ENCODE measurements at places on chromosomes 13 and 19.

GRCh38 chr13:72144636-72145035 lies 277.6 kb upstream of the DACH1 start:
- no peak for DNase-seq

- DNase-seq: no peak
Observed at GRCh38 chr19:3862826-3863500, 5.9 kb downstream of the ZFR2 start.

- DNase-seq: no peak
Observed at GRCh38 chr13:41601718-41602445, 144.5 kb downstream of the RGCC start.

DNA sequence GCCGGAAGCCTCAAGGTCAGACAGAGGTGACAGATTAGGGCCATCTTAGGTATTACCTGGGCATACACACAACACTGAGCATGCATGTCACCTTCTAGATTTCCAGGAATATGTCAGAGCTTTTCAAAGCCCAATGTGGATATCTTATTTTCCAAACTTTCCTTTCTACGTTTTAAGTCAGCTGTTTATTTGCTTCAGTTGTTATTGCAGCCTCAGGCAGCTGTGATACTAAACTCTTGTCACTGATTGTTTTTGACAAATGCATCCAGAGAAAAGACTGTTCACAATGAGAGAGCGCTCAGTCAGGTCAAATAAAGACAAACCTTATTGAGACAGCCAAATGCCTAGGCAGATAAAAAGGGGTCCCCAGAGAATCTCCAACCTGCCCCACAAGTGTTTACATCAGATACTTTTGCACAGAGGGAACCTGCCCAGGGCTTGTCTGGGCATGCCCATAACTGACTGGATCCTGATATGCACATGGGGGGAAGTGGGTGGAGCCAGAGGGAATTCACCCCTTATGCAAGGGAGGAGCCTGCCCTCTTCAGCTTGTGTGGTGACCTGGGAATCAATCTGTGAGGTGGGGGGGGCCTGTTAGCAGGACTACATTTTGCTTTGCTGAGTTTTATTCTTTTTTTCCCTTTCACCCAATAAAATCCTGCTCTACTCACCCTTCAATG lies 28.5 kb downstream of the MED4 start:
- DNase-seq: no peak

- DNase-seq: no peak
Observed at GRCh38 chr19:1967087-1967608, 26.2 kb downstream of the CSNK1G2 start.

GRCh38 chr19:13975870-13976269 lies 23.6 kb downstream of the DCAF15 start:
- no peak for DNase-seq

- DNase-seq: no peak
Observed at GRCh38 chr13:23434491-23434890, 989 bp upstream of the SACS start.

DNA sequence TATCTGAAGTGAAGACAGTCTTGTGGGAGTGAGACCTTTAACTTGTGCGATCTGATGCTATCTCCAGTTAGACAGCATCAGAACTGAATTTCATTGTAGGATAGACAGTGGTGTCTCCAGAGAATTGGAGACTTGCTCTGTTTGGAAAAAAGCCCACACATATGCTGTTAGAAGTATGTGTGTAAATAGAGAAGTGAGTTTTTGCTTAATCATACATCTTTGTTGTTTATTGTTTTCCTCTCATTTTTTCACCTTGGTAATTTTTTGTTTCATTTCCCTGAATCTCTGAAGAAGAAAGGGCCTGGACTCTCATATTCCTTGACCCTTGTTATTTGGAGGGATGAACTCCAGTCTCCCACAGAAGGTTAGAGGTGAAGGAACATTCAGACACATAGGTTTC lies 21.8 kb downstream of the FPR3 start:
- no peak for DNase-seq

DNA sequence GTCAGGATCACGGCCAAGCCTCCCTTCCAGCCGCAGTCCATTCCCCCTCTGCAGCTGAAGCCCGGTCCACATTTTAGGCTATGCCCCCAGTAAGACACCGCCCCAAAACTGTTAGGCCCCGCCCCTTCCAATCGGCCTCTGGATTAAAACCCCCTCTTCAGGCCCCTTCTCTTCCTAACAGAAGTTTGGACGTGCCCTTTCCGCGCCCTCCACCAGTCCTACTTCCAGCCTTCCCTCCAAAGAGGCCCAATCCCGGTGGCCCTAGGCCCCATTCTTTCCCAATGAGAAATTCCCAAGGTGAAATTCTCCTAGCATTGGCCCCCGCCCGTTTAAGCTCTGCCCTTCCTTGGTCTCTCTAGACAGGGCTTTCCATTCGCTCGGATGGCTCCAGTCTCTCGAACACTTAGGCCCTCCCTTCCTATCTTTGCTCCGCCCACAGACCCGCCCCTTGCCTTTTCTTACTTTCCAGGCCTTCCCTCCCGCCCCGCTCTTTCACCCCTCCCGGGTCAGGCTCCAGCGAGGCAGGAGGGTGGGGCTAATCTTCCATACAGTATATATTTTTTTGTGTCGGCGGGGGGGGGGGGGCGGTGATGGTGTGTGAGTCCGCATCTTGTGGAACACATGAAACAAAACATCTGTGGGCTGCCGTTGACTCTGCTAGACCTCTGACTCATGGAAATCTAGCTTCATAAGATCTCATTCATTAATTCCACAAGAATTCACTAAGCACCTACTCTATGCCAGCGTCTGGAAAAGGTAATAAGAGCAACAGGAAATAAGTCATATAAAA lies 13.6 kb downstream of the LTBP4 start:
- peak; percentile 83 for DNase-seq

- DNase-seq: no peak
Observed at GRCh38 chr13:82713687-82714405, 1168.4 kb downstream of the SLITRK1 start.

- DNase-seq: no peak
Observed at GRCh38 chr13:46386392-46387063, 524 bp downstream of the RUBCNL start.

GRCh38 chr13:113916330-113916815 lies 52.5 kb upstream of the GAS6 start:
- no peak for DNase-seq

GRCh38 chr13:111387945-111388600 lies 67.6 kb downstream of the TEX29 start:
- no peak for DNase-seq

- DNase-seq: no peak
Observed at GRCh38 chr13:75512253-75512652, 25.4 kb downstream of the COMMD6 start.

DNA sequence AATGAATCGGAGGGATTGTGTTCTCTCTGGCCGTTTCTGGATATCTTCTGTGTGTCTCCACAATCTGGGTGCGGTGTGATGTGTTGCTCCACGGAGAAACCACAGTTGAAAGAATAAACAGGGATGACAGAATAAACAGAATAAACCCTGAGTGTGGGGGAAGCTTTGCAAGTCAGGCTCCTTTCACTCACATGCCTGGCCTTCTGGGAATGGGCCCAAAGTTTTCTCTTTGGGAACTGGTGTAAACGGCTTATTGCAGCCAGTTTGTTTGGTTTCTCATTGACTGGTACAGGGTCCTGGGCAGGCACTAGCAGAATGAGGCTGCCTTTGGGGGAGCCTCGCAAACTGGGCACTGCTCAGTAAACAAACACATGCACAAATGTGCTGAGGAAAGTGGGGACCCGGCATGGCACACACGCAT lies 324.7 kb downstream of the DLEU7 start:
- DNase-seq: no peak

- DNase-seq: no peak
Observed at GRCh38 chr19:12695096-12695495, 1.3 kb downstream of the FBXW9 start.

DNA sequence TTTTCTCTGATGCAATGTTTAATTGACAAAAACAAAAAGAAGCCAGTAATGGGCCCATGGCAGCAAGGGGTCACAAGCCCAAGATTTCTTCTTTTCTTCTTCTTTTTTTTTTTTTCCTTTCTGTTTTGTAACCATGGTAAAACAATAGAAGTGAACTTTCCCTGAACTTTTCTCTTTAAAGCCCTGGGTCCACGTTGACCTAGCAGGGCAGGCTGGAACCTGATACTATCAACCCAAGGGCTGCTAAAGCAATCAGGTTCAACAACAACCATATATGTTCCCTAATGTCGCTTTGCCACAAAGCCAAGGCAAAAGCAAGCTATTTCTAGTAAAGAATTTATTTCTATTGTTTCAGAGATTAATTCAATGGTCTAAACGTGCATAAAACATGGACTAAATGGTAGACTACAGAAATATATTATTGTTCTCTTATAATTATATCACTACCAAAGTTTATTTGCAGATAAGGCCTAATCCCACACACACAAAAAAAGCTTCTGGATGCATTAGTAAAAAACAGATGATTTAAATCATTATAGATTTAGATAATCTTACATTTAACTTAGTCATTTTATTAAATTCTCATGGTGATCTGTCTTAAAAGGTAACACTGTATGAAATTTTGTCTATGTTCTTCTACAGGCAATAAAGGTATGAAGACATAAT lies 153.9 kb downstream of the DACH1 start:
- no peak for DNase-seq

GRCh38 chr13:49021953-49022352 lies 46.2 kb downstream of the FNDC3A start:
- DNase-seq: no peak

DNA sequence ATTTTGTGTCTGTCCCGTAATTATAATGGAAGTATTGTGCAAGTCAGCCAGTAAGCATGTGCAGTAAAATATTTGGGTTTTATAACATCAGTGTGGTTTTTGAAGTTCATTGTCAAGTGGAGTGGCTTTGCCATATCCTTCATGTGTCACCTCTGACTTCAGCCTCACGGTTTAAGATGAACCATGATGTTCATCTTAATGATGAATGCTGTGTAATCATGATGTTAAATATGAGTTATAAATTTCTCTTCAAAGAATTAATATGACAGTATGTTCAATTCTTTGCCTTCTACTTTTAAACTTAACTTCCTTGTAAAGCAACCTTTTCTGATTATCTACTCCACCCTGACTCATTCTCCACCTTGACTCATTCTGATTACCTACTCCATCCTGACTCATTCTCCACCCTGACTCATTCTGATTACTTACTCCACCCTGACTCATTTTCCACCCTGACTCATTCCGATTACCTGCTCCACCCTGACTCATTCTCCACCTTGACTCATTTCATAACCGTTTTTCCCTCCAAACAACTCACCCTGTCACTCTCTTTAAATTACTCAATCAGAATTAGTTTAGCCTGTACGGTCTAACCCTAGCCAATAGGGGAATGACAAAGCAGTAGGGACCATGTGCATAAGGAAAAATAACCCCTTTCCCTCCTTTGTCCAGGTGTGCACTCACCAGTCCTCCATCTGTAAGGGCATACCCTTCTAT lies 50.3 kb upstream of the ANKRD10 start:
- no peak for DNase-seq

GRCh38 chr13:112220296-112220875 lies 153.4 kb downstream of the SOX1 start:
- no peak for DNase-seq

DNA sequence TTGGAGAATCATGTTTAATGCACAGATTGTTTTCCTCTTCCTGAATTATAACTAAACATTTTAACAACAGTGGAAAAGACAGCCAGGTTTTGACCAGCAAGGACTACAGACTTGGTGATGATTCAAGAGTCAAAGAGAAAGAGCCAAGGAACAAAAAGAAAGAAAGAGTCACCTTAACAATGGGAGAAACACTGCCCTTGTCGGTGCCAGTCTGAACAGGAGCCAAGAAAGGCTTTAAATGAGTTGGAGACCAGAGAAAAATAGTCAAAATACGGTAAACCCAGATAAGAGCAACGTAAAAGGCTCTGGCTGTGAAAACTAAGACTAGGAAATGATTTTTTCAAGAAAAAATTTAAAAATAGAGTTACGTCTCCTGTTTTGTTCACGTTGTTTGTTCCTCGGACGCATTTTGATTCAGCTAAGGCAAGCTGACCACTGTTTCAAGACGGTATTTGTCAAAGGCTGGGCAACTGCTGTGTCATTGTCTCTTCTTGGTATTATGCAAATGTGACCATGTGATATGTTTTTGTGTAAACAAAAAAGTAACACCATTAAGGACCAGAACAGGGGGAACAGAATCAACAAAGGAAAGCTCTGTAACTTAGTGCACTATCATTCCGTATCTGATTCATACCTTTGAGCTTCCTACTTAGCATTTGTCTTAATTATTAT lies 634.5 kb downstream of the LIG4 start:
- DNase-seq: no peak

DNA sequence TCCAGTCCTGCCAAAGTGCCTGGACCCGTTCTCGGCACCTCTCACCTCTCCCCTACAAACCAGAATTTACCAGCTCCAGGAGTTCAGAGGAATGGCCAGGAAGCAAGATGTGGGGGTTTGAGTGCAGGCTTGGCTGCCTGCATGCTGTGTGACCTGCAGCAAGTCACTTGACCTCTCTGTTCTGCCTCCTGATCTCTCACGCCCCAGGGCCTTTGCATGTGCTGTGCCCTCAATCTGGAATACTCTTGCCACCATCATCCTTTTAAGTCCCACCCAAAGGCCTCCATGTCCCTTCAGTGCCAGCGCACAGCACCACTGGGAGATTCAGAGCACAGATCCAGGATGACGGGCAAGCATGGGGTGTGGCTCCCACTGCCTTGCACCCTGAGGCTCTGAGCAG lies 43.4 kb downstream of the MYO9B start:
- DNase-seq: no peak

GRCh38 chr13:113577881-113578435 lies 6.6 kb upstream of the TFDP1 start:
- DNase-seq: no peak

GRCh38 chr13:24203273-24203672 lies 42.8 kb downstream of the SPATA13 start:
- DNase-seq: no peak

GRCh38 chr19:46466536-46467196 lies 4.7 kb downstream of the PNMA8A start:
- no peak for DNase-seq

DNA sequence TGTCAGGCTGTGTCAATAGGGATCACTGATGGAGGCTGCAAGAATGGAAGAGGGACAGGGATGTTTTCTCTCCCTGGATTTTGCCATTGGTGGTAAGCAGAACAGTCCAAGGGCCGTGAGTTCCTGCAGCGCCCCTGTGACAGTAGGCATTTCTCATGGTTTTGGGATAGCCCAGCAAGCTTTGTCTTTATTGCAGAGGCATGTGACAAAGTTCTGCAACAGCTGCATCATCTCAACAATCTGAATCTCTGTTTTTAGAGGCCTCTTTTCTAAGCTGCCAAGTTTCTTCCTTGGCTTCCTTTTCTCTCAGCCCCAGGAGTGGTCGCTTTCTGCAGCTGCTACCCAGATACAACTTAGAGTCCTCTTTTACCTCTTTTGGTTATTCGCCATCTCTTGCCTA lies 95.7 kb upstream of the TSHZ3 start:
- DNase-seq: no peak

GRCh38 chr13:114119196-114119595 lies 13.2 kb downstream of the RASA3 start:
- no peak for DNase-seq

GRCh38 chr13:103067751-103068555 lies 1.7 kb upstream of the SLC10A2 start:
- no peak for DNase-seq

DNA sequence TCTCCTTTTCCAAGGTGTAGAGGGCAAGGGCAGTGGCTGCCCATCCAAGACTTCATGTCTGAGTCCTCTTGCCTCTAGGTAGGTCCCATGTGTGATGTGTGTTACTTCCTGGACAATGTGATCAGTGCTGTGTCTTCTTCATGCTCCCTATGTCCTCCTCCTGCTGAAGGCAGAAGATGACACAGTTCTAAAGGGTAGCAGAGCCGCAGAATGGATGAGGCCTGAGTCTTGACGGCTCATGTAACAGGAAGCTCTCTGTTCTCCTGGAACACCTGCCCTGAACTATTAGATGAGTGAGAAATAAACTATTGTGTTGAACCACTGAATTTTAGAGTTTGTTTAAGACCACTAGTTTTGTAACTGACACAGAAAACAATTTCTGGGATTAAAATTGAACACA lies 165.9 kb downstream of the NDFIP2 start:
- DNase-seq: no peak
